Activated CD4-positive, alpha-beta T cell treated with anti-CD3 and anti-CD28 coated beads, Interleukin-2, amount 10 ng/mL, durations not matched to agents 24 days and 14 days (primary cell): ENCODE measurements at places on chromosomes 13 and 19. TPM values are rescaled to one million over a fixed set of nuclear protein-coding genes. Genes with fewer than 3 reads are reported as not detected.

Gene NCLN
- total RNA-seq, result 114 and 116 TPM in 2 replicates

Gene ELAVL3
- 0.71 TPM in 1 of 2 replicates, not detected in the other for total RNA-seq

Gene SIGLECL1
- total RNA-seq, result not detected in 2 replicates

Gene EEF2
- total RNA-seq, result 2,394 and 2,438 TPM in 2 replicates

Gene TPTE2
- not detected in 2 replicates for total RNA-seq

Gene ZNF439
- total RNA-seq, result 3.3 and 3.9 TPM in 2 replicates

Gene PCDH17
- not detected in 2 replicates for total RNA-seq

Gene HRC
- not detected in 2 replicates for total RNA-seq

Gene CEACAM8
- not detected in 2 replicates for total RNA-seq

Gene ZNF382
- 9.5 and 13.2 TPM in 2 replicates for total RNA-seq

Gene CYP4F8
- not detected in 2 replicates for total RNA-seq

Gene MYPOP
- total RNA-seq, result 5.5 and 5.9 TPM in 2 replicates

DNA sequence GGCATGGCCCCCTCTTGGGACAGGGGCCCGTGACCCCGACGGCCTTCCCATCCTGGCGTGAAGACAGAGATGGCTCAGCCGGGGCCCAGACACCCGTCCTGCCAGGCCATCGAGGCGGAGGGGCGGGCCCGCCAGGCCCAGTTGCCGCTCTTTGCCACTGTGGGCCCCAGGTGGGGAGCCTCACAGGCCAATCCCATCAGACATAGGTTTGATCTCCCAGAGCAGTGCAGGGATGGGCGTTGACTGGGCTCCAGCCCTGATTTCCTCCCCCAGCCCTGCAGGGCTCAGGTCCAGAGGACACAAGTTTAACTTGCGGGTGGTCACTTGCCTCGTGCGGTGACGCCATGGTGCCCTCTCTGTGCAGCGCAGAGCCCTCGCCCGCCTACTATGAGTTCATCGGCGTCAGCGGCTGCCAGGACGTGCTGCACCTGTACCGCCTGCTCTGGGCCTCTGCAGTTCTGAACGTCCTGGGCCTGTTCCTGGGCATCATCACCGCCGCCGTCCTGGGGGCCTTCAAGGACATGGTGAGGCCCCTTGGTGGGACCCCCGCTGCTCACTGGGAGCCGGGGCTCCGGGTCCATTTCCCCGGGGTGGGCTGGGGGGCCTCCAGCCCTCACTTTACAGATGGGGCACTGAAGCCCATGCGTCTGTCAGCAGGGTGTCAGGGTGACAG, 42.4 kb downstream of the TMEM255B start:
- no peak for DNase-seq

DNA sequence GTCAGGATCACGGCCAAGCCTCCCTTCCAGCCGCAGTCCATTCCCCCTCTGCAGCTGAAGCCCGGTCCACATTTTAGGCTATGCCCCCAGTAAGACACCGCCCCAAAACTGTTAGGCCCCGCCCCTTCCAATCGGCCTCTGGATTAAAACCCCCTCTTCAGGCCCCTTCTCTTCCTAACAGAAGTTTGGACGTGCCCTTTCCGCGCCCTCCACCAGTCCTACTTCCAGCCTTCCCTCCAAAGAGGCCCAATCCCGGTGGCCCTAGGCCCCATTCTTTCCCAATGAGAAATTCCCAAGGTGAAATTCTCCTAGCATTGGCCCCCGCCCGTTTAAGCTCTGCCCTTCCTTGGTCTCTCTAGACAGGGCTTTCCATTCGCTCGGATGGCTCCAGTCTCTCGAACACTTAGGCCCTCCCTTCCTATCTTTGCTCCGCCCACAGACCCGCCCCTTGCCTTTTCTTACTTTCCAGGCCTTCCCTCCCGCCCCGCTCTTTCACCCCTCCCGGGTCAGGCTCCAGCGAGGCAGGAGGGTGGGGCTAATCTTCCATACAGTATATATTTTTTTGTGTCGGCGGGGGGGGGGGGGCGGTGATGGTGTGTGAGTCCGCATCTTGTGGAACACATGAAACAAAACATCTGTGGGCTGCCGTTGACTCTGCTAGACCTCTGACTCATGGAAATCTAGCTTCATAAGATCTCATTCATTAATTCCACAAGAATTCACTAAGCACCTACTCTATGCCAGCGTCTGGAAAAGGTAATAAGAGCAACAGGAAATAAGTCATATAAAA, 13.6 kb downstream of the LTBP4 start:
- peak; percentile 95 for DNase-seq

- DNase-seq, result no peak
Measured at GRCh38 chr19:51772977-51773376, 12.0 kb downstream of the FPR2 start.

GRCh38 chr13:23391752-23392151, 41.8 kb downstream of the SACS start:
- no peak for DNase-seq

GRCh38 chr19:9727644-9728043, 40.9 kb downstream of the ZNF846 start:
- DNase-seq, result no peak

- DNase-seq, result no peak
Measured at GRCh38 chr19:19823916-19824315, 2.4 kb upstream of the ZNF506 start.

DNA sequence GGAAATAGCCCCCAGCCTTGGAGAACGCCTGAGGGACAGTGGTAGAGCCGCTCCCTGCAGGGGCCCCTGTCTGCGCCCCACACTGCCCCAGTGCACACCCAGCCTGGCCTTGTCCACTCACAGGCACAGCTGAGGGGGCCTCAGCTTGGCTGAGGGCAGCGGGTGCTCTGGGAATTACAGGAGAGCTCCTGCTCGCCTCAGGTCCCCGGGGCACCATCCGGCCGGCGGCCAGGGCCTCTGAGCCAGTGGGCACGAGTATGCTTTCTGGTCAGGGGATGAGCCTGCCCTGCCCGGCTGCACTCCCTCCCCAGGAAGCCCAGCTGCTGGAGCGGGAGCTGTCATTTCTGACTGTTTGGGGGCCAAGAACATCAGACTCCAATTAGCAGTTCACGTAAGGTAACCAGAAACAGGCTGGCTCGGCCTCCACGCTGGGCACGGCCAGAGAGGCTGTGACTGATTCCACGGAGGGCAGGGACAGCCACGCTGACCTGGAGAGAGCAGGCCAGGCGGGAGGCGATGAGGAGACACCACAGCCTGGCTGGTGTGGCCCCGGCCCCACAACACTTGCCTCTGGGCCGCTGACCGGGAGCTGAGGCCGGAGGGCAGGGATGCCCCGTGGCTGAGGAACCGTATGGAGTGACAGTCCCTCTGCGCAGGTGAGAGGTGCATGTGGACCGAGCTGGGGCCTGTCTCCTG, 15.4 kb downstream of the CEBPG start:
- DNase-seq, result no peak

DNA sequence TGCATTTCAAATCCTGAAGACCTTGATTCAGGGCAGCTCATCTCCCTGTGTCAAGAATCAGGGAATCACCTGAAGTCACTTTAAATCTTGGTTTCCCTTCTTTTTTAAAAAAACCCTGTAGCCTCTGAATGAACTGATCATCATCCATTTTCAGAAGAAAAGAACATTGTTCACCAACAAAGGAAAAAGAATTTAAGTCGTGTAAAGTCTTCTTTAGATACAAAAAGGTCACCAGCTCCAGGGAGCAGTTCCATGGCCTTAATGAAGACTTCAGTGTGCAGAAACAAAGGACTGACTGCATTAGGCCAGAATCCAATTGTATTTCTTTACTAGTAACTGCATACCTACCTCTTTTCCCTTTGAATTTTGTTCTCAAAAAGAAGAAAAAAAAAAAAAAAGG, 245.0 kb downstream of the ABCC4 start:
- no peak for DNase-seq

DNA sequence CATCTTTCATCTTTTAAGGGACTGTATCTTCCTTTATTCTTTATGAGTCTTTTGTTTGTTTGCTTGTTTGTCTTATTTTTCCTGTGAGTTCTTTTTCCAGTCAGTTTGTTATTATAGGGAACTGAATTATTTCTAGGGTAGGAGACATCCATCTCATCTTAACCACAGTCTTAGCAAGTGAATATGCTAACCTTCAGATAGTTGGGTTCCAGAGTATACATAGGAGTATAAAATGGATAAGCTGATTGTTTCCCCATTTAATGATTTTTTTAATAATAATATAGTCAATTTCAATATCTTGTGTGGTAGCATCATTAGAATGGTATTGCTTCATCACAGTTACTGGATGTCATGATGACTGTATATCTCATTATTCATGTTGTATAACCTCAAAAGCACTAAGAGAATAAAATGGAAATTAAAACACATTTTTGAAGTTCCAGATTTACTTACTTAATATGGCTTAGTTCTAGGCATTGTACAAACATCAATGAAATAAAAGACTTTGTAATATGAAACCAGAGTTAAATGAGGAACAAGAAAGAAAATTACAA, 33.0 kb downstream of the GPC6 start:
- no peak for DNase-seq

- DNase-seq, result no peak
Measured at GRCh38 chr13:67877031-67877430, 646.9 kb upstream of the PCDH9 start.

DNA sequence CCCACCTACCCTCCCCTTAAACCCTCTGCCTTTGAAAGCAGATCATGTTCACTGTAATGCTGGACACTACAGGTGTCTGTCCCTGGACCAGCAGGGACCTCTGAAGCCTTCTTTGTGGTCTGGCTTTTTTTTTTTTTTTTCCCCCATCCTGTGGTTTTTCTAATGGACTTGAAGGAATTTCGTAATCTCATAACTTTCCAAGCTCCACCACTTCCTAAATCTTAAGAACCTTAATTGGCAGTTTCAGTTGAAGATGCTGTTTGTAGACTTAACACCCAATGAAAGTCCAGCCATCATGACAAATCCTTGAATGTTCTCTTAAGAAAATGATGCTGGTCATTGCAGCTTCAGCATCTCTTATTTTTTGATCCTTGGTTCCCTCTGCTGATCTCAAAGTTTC, 45.0 kb upstream of the LRCH1 start:
- DNase-seq, result no peak

- DNase-seq, result no peak
Measured at GRCh38 chr13:102091231-102091630, 310.6 kb downstream of the FGF14 start.

GRCh38 chr13:23883255-23883654, 5.9 kb downstream of the MIPEP start:
- peak; percentile 42 for DNase-seq

GRCh38 chr13:83183439-83184149, 698.7 kb downstream of the SLITRK1 start:
- DNase-seq, result no peak

DNA sequence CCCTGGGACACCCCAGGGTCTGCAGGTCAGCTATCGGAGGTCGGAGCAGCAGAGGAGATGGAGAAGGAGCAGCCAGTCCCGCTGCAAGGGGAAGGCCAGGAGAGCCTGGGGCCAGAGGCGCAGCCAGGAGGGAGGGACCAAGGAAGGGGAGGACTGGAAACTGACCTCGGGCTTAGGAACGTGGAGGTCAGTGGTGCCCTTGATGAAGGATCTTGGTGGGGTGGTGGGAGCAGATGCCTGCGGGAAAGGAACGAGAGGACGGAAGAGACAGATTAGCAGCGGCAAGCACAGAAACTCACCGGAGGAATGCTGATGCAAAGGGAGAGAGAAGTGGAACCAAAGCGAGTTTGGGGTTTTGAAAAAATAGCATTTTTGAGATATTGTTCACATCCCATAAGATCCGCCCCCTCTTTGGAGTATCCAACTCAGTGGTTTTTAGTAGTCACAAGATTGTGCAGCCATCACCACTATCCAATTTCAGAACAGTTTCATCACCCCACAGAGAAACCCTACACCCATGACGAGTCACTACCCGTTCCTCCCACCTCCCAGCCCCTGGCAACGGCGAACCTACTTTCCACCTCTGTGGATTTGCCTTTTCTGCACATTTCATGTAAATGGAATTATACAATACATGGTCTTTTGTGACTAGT, 22.1 kb downstream of the PLEKHF1 start:
- peak; percentile 65 for DNase-seq

GRCh38 chr13:25874907-25875306, 176.9 kb downstream of the SHISA2 start:
- DNase-seq, result peak; percentile 89

GRCh38 chr13:21009036-21009435, 52.4 kb downstream of the LATS2 start:
- no peak for DNase-seq

DNA sequence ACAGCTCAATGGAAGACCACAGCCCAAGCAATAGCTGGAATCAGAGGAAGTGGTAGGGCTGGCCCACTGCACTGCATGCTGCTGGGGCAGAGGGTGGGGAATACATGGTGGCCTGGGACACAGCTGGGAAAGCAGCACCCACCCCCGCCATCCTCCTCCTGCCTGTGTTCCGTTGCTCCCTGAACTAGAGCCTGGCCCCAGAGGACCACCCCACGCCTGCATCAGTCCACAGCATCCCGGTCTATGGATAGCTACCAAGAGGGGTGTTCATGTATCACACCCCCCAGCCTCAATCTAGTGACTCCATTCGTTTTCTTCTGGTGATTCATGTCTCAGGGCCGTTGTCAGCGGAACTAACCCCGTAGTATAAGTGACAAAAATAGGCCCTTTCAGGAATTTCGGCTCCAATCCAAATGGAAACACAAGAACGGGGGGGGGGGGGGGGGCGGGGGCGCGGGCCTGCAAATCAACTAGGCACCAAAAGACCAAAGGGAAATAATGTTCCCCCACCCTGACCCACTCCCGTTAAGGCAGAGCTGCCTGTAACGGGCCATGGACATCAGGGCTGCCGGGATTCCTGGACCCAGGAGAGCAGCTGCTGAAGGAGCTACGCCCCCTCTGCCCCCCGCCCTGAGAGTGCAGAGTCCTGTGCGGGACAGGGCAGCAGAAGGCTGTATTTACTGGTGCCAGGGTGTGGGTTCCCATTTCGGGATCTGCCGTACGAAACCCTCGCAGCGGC, 18.9 kb upstream of the EPHX3 start:
- DNase-seq, result no peak

- no peak for DNase-seq
Measured at GRCh38 chr13:98751861-98752466, 508 bp downstream of the SLC15A1 start.

GRCh38 chr19:13040948-13041292, 45.6 kb downstream of the NFIX start:
- DNase-seq, result no peak

DNA sequence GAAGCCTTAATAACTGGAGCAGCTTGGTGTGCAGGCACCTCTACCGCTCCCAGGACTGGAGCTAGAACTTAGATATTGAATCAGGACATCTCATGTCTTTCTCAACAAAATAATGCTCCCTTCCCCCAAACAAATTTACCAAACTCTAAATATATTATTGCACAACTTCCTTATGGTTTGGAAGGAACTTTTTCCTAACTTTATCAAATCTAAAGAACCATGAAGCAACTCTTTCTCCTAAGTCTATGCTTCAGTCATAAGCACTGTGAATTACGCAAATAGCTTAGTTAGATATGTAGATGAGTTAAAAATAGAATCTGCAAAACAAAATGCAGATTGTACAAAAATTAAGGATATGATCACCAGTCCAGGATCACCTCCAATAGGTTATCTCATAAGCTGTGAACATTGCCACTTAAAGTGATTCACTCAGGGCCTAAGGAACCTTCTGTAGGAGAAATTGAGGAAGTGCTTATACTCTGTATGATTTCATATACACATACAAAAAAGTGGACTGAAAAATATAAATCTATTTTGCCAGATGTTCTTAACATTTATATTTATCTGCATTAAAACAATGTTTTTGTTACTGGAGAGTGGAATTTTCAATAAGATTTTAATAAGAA, 20.4 kb upstream of the MAB21L1 start:
- no peak for DNase-seq
